B cell (primary cell): ENCODE measurements at places on chromosomes 1 and 21. TPM values are rescaled to one million over a fixed set of nuclear protein-coding genes. Genes with fewer than 3 reads are reported as not detected.

- no peak overlapping the region for H3K4me3 ChIP-seq
- H3K4me1 ChIP-seq: no peaks in the 10 kb centered on the region
- H3K36me3 ChIP-seq: no peaks in the 10 kb centered on the region
- H3K27me3 ChIP-seq: peaks cover 4% of the 10 kb centered on the region
- DNase-seq: no peak
- no peak overlapping the region for H3K27ac ChIP-seq
Observed at GRCh38 chr1:232260861-232261260, 369.1 kb downstream of the SIPA1L2 start.

DNA sequence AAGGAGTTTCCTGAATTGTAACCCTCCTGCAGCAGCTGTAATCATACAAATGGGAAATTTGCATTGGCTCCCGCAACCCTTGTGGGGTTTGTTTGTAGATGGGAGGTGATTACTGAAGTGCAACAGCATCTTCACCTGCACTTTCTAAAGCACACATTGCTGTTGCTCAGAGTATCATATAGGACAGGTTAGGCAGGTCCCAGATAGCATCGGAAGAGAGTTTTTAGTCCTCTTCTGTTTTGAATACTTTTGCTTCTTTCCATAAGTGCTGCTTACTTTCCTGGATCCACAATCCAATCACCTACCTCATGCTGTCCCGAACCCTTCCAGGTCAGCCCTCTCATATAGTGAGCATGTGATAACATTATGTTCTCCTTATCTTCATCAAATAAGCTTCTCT lies 300.4 kb downstream of the PTPRC start:
- no peak overlapping the region for H3K27ac ChIP-seq
- H3K4me1 ChIP-seq: peaks cover 27% of the 10 kb centered on the region
- H3K27me3 ChIP-seq: no peaks in the 10 kb centered on the region
- no peak overlapping the region for H3K4me3 ChIP-seq
- DNase-seq: no peak

Gene SPRR3
- not detected in 2 replicates for total RNA-seq

Gene DMBX1
- total RNA-seq: not detected in 2 replicates

Gene GJA8
- total RNA-seq: not detected in 2 replicates

Gene KRTAP10-10
- total RNA-seq: not detected in 2 replicates

Gene OR2M3
- not detected in 2 replicates for total RNA-seq
